ENCODE measurements at places on chromosomes 3 and 15. TPM values are rescaled to one million over a fixed set of nuclear protein-coding genes. Genes with fewer than 3 reads are reported as not detected.

The PLA1A gene
- total RNA-seq, result not detected

The UQCRC1 gene
- total RNA-seq, result 311 TPM

The ZNF80 gene
- total RNA-seq, result not detected

The TTLL13 gene
- total RNA-seq, result not detected

The GRM7 gene
- total RNA-seq, result not detected

The GPR27 gene
- total RNA-seq, result not detected

The NAA50 gene
- total RNA-seq, result 153 TPM

The FBXW12 gene
- total RNA-seq, result not detected

The CPLX3 gene
- total RNA-seq, result not detected

The SAXO2 gene
- 0.50 TPM for total RNA-seq

The GOLGA8M gene
- total RNA-seq, result not detected

The SCN11A gene
- not detected for total RNA-seq

The HYAL1 gene
- total RNA-seq, result 3.1 TPM

The SGO1 gene
- 9.5 TPM for total RNA-seq

The RPL14 gene
- total RNA-seq, result 451 TPM

The EPHB3 gene
- 0.89 TPM for total RNA-seq

The SCG3 gene
- not detected for total RNA-seq

The SPTSSB gene
- total RNA-seq, result not detected

Measured in bronchus fibroblast of lung (primary cell).